ENCODE measurements at places on chromosomes 11 and 22. TPM values are rescaled to one million over a fixed set of nuclear protein-coding genes. Genes with fewer than 3 reads are reported as not detected.

- DNase-seq: no peak
These were observed 1.8 kb upstream of the SLC36A4 start for GRCh38 chr11:93199616-93200015.

DNA sequence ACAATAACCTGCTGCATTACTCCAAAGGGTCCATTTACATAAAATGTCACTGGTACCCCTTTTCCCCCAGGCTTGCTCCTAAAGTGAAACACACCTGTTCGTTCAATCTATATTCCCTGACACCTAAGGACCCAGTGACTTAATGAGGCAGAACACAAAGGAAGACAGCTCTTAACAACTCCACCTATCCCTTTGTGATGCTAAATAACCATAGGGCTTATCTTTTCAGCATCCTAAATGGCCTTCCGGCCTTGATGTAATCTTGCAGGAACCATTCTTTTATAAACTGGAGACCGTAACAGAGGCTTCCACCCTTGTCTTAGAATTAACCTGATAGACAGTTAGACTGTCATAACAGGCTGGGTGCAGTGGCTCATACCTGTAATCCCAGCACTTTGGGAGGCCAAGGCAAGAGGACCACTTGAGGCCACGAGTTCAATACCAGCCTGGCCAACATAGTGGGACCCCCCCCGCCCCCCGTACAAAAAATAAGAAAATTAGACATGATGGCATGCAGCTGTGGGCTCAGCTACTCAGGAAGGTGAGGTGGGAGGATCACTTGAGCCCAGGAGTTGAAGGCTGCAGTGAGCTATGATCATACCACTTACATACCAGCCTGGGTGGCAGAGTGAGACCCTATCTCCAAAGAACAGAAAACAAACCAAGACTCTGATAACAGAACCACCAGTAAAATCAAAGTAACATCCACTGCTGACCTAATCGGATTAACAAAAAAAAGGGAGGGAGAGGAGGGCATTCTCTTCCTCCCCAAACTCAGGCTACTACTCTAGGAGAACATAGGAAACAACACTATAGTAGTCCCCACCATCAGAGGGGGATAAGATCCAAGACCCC lies 5.1 kb downstream of the CHEK2 start:
- no peak for DNase-seq

- DNase-seq: no peak
These were observed 53.5 kb upstream of the MYEOV start for GRCh38 chr11:69240332-69241074.

- DNase-seq: no peak
These were observed 51.7 kb upstream of the RCN1 start for GRCh38 chr11:32039149-32039548.

- DNase-seq: no peak
These were observed 7.4 kb upstream of the PMM1 start for GRCh38 chr22:41596776-41597634.

Gene RAB39A
- not detected for polyA plus RNA-seq
